ENCODE measurements at places on chromosomes 5 and 9.

DNA sequence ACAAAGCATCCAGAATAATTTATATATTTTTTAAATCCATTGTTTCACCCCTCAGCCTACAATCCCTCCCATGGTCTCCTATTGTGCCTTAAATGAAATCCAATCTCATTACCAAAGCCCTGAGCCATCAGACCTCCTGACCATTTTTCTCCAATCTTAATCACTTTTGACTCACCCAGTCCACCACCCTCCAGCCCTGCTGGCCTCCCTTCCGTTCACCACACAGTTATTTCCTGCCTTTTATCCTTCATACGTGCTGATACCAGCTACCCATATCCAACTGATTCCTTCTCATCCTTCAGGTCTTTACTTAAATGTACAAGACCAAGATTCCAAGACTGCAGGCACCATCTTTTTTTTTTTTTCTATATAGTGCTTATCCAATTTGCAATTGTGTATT lies 1026.7 kb upstream of the DMAC1 start:
- no peak for DNase-seq

- no peak for DNase-seq
Measured at GRCh38 chr9:95459178-95459577, 57.6 kb downstream of the PTCH1 start.

- no peak for DNase-seq
Measured at GRCh38 chr5:93715761-93716160, 25.6 kb downstream of the POU5F2 start.

DNA sequence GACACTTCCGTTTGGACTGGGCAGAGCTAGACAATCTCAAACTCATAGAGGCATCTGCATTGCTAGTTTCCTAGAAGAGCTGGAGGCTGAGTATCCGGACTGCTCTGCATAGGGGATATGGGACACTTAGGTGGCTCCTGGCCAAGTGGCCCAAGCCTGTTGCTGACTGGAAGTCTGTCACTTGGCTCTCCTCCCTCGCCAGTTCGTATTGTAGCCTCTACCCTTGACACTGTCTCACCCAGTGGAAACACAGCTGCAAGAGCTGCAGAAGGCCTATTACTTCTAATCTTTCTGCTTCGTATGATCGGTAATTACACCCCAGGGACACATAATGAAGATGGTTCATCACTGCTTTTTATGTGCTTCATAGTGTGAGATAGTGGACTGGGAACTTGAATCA lies 34.7 kb downstream of the ITGA1 start:
- peak; percentile 85 for DNase-seq

DNA sequence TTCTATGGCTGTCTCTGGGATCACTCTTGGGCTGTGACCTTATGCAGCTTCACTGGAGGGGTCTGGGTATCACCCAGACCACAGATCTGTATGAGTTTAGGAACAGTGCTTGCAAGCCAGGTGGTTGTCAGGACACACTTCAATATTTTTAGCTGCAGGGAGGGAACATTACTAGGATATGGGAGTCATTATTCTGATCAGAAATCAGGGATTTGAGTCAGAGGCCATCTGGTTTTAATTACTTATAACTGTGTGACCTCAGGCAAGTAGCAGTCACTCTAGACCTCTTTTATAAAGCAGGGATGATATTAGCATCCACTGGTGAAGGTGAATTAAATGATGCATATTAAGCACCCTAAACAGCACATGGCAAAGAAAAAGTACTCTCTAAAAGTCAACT lies 60.1 kb upstream of the NMUR2 start:
- no peak for DNase-seq

DNA sequence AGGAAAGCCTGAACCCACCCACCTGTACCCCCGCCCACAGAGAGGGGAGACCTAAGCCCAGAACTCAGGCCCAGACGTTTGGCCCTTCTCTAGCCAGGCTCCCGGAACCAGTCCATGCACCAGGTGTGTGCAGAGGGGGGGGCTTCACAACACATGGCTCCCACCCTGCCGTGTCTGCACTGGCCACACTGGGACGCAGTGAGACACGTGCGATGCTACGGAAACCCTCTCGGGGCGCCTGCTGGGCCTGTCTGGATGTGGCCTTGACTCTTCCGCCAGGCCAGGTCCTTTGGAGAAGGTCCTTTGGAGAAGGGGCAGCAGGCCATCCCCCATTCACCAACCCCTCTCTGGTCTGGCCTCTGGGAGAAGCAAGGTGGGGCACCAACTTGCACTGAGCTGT lies 58.4 kb upstream of the SARDH start:
- no peak for DNase-seq

DNA sequence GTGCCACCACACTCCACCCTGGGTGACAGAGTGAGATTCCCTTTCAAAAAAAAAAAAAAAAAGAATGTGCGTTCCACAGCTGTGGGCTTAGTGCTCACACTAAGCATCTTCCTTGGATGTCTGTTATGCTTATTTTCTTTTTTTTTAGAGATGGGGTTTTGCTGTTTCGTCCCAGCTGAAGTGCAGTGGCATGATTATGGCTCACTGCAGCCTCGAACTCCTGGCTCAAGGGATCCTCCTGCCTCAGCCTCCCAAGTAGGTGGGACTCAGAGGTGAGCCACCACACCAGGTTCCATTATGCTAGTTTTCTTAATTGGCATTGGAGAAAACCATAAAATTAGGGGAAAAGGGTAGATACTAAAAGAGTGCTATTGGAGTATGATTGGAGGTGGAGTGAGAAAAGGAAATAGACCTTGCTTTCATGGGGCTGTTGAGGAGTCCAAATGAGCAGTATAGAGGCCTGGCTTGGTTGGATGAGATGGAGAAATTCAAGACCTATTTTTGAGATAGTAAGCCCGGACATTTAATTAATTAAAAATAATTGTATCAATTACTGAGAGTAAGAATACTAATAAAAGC lies 978 bp upstream of the BRD3OS start:
- DNase-seq, result no peak

- DNase-seq, result no peak
Measured at GRCh38 chr9:136018257-136019031, 57.3 kb upstream of the UBAC1 start.

DNA sequence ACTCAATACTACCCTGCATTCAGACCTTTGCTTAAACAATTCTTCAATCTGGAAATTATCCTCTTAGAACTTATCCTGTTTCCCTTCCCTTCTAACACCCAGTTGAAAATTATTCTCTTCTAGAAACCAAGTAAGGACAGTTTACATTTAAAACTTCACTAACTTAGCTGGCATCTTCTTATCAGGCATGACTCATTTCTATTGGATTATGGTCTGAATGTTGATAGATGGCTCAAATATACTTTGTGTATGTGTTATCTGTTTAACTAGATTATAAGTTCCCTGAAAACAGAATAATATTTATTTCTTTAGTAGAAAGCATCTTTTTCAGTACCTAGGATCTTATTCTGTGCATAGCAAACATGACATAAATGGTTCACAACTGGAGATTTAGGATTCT lies 161.9 kb downstream of the PPP2R2B start:
- DNase-seq, result no peak

DNA sequence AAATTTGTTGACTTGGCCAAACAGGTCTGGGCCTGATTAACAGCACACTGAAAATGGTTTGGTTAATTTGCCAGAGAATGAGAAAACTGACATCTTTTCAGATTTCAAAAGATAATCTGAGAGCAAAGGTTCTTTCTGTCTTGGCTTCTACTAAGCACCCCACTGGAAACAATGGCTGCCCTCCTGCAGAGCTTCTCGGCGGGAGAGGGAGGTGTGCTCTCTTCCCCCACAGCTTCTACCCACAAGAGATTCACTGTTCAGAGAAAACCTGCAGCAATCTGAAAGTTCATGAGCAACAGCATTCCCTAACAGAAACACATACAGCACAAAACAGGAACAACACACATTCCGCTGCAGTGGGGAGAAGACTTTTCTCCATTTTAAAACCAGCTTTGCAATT lies 3.0 kb downstream of the DNAH5 start:
- DNase-seq, result no peak

Data from aorta (tissue), 5 donors.